Stimulated activated CD8-positive, alpha-beta memory T cell treated with anti-CD3 and anti-CD28 coated beads, Interleukin-2, amount 100 ng/mL, for 1 hour (primary cell): ENCODE measurements at places on chromosomes 5 and 9.

- DNase-seq, result no peak
These were observed 1849.5 kb upstream of the ACO1 start for GRCh38 chr9:30534896-30535295.

DNA sequence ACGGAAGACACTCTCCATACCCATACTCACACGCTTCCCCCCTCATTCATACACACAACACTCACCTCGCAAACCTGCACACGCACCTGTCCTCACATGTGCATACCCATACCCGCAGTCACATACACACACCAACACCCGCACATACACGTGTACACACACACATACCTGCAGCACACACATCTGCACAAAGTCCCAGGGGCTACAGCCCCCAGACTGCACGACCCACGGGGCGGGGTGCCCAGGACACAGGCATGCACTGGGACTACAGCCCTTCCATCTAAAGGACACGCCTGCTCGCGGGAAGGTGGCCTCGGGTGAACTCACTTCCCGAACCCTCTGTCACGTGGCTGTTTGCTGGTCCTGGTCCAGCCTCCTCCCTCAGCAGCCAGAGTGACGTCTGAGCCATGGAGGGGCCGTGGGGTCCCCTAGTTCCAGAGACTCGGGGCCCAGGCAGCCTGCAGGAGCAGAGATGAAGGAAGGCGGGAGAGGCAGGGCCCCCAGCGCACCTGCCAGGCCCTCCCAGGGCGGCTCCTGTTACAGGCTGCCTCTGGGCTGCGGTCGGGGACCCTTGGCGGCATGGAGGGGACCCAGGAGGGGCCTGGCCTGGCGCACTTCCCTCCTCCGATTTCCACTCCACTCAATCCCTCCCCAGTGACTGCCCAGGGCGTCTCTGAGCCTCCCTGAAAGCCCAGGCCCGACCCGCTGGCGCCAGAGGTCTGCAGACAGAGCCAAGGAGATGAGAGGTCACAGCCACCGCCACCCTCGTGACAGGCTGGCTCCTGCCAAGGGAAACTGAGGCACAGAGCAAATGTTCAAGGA lies 8.1 kb downstream of the SLC12A7 start:
- DNase-seq, result no peak

DNA sequence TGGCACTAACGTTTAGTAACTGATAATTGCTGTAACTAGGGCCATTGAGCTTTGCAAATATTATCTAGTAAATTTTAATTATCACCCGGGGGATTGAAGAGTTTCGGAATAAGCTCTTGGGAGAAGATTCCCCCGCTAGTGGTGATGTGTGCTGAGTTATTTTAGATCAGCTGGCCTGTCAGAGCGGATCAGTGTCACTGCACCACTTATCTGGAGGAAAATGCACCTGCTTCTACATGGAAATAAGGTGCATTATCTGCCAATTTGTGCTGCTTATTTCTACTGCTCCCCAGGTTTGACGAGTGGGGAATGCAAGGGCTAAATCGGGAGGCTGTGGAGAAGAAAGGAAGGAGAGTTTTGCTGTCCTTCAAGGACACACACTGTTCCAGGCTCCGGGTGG lies 518.6 kb downstream of the TLE4 start:
- no peak for DNase-seq

- no peak for DNase-seq
These were observed 52.7 kb downstream of the RXRA start for GRCh38 chr9:134378901-134379338.

DNA sequence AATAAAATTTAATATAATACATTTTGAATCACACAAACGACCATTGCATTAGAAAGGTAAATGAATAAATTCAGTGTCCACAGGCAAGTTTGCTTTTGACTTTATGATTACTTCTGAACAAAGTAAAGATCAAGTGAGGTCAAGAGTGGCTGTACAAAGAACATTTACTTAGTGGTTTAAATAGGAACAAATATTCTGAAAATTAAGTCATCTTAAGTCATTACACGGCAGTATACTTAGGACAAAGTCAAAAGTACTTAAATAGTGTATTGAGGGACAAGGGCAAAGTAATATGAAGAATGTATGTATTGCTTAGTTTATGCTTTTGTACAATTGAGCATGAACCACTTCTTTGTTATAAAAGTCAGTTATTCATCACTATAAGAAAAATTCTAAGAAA lies 1511.2 kb upstream of the CDH9 start:
- no peak for DNase-seq

DNA sequence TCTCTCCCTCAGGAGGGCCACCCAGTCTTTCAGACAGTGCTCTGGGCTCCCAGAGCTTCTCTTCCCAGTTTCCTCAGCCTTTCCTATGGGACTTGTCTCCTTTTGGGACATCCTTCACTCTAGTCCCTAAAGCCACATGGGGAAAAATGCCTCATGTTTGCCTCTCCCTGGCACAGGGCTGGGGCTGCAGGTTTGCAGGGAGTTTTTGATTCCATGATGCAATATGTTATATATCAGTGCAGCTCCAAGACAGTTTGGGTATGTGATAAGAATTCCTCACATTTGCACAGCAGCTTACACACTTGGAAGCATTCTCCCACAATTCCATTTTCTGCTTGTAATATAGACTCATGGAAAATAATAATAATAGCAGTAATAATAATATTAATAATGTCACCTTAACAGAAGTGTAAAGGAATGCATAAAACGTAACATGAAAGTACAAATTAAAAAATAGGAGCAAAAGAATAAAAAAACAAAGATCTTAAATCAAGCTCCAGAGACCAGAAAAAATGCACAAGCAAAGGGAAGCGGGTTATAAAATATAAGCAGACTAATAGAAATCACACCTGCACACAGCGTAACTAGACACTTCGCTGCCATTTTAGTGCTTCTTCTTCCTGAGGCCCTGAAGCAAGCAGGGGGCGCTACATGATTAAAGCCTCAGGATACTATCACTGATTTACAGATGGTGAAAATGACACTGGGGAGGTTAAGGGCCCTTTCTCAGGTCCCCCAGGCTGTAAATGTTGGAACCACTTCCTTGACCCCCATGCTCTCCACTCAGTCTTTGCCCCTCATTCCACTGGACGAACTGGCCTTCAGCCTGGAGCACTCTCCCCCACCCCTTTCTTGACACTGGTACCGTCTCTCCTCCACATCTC lies 70.0 kb upstream of the IL17B start:
- no peak for DNase-seq

DNA sequence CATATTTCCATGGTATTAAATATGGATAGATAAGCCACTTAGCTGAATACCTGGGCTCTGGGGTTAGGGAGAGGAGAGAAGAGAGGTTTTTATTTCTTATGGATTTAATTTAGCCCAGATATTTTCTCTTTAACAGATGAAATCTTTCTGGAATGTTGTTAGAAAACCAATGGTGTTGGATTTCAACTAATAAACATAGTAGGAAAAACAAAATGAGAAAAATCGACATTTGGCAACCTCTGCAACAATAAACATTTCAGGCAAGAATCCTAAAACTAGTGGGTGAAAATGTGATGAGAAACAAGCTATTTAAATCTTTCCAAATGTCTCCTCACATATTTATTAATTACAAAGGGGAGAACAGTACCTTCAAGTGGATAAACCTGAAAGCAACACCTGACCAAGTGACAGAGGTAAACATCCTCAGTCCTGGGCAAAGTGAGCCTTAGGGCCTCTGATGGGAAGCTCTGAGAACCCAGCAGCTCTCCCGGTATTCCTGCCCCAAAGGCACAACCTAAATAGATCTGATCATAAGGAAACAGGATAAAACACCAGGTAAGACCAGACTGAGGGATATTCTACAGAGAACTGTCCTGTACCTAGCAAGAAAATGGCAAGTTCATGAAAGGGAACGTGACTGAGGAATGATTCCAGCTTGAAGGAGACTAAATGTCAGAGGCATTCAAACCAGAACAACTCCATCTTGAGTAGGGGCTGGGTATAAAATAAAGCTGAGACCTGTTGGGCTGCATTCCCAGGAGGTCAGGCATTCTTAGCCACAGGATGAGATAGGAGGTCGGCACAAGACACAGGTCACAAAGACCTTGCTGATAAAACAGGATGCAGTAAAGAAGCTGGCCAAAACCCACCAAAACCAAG lies 163.7 kb downstream of the ESM1 start:
- DNase-seq, result no peak

DNA sequence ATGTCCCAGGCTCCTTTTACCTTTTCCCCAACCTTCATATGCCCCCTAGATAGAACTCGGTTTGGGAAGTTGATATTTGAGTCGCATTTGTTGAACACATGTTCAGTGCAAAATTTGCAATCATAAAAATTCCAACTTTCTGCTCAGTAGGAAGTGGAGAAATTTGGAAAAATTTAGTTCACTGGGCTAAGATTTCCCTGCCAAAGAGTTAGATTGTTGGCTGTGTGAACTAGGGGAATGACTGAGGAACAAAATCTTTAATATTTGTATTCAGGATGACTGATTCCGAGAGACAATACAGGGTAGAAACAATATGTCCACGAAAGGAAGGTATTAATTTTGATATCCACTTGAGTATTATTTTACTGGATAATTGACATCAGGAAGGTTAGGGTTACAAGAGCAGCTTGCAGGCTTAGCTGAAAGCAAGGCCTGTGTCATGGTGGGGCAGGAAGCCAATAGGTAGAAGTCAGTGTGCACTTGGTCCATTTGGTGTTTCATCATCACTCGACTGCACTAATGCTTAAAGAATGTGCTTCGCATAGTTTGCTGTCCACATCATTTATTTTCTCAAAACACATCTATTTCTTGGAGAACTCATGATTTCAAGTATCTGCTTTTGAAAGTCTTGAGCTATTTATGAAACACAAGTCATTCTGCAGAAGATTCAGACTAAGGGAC lies 59.4 kb upstream of the GNA14 start:
- DNase-seq, result no peak

DNA sequence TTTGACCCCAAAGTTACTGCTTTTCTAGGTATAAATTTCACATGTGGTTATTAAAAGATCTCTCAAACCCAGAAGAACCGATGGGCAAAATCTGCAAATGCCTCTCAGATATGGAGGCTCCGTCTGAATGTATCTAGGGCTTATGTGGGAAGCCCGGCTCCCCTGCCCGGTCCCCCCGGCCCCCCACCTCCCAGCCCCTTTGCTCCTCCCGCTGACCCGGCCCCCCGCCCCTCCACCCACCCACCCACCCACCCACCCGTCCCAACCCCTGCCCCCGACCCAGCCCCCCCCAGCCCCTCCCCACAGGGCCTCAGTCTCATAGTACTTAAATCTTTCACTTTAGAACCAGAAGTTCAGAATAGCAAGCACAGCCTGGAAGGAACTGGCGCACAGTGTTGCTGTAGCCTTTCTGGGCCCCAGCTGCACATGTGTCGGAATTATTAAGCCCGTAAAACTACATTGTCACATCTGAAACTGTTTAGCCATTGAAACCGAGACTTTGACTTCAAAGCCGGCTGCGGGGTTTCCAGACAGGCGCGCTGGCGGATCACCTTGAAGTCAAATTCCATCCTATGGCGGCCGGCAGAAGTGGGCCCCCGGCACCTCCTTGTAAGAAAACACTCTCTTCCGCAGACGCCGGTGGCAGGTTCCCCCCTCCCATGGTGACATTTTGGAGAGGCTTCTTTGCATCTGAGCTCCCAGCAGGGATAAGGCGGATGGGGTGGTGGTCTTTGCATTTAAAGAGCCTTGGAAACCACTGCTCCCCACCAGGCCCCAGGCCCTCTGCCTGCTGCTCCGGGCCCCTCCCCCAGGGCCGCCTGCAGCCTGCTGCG lies 12.8 kb downstream of the NKD2 start:
- DNase-seq, result no peak

DNA sequence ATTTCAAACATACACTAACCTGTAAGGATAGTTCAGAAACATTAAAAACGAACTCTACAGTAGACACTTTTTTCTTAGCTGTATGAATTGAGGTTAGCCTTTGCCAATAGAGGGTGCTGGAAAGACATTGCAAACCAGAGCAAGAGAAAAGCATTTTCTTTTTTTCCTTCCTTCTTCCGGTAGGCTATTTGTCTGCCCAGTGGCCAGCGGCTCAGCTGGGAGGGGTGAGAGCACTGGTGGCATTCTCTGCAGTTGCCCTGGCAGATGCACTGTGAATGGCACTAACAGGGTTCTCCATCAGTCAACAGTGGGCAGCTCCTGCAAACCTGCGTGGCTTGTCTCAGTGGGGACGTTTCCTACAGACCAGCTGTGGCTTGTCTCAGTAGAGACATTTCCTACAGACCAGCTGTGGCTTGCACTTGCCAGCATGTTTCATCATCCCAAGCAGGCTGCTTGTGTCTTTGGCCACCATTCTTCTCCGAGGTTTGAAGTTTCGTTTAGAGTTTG lies 984.5 kb upstream of the CDH18 start:
- DNase-seq, result no peak

DNA sequence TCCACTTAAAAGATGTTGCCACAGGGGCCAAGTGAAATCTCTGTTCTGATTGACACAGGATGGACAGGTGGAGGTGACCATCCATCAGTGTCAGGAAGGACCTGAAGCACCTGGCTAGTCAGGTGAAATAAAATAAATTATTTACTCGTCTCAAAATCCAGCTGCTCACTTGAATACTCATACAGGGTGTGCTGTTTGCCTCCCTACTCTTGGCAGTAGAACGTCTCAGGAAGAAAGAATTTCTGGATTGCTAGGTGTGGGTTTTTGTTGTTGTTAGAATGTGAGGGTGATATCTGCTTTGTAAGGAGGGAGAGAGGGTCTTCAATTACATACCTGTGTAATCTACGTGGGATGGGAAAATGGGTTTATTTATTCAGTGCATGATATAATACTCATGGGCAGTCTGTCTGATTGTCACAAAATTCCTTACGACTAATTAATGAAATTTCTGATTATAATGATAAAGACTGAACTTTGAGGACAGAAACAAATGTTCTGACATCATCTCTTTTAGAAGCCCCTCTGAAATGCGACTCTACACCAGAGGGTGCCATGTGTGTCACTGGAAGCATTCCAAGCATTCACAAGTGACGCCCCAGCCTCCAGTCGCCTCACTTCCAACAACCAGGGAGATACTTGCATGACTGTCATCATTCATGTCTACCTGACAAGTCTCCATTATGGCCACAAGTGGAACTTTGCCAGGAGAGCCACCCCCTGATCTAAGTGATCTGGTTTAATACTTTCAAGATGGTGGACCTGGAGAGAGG lies 218.4 kb downstream of the GAPVD1 start:
- no peak for DNase-seq
